ENCODE measurements at places on chromosomes 16 and 17.
A peak's percentile ranks its signal among the peaks of the same experiment; 100 is the strongest.

GRCh38 chr17:10737168-10737622 is 7.4 kb upstream of the TMEM220 start:
- no peak for DNase-seq

- no peak for DNase-seq
Observed at GRCh38 chr16:4945560-4946502, 8.9 kb upstream of the PPL start.

DNA sequence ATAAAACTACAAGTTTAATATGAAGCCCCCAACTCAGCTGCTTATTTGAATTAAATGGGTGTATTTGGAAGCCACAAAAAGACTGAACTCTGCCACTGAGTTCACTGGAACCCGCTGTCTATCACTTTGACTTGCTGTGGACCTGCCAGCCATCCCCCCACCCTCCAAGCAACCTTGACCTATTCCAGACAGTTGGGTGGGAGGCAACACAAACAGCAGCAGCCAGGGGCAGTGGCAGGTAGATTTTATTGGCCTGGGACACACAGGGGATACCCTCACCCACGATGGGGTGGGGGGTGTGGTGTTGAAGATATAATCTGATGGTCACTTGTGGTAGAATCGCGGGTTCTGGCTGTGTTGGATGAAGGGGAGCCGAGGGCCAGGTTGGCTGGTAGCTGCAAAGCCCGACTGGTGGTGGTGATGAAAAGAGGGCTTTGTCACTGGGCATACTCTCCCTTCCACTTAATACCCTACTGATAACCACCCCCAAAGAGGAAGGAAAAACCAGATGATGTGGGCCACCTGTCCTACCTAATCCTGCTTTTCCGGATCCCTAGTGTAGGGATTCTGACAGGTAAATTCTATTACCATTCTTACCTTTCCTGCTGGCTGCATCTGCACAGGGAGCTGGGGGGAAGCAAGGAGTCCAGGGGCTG is 2.6 kb downstream of the GPS2 start:
- DNase-seq = no peak

GRCh38 chr17:29614349-29615047 is 8.2 kb downstream of the CORO6 start:
- DNase-seq = no peak

DNA sequence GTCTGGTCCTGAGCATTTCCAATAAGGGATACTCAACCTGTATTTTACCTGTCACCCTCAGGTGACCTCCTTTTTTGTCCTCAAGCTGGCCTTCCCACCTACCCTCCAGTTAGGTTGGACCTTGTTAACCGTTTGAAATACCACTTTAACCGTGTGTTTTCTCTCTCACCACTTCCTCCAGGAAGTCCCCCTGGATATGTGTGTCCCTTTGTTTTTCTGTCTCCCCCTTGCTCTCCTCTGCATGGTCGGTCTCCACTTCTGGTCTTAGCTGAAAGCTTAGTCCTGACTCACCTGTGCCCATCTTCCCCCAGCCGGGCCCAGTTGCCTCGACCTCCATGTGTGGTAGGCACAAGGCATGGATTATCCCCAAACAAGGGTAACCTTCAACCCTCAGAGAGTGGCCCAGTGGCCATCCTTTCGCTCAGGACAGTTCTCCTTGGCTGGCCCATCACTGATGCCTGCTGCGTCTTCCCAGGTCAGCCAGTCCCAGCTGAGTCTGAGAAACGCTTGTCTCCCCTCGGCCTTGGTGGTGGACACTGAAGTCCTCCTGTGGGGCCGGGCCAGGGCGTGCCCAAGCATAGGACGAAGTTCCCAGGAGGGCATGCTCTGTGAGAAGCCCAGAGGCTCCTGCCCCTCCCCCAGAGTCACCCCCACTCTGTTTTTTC is 20.0 kb downstream of the LASP1 start:
- DNase-seq = no peak

- DNase-seq = no peak
Observed at GRCh38 chr17:57876023-57876865, 26.4 kb upstream of the MRPS23 start.

GRCh38 chr16:88692861-88693260 is 6.6 kb upstream of the SNAI3 start:
- no peak for DNase-seq

DNA sequence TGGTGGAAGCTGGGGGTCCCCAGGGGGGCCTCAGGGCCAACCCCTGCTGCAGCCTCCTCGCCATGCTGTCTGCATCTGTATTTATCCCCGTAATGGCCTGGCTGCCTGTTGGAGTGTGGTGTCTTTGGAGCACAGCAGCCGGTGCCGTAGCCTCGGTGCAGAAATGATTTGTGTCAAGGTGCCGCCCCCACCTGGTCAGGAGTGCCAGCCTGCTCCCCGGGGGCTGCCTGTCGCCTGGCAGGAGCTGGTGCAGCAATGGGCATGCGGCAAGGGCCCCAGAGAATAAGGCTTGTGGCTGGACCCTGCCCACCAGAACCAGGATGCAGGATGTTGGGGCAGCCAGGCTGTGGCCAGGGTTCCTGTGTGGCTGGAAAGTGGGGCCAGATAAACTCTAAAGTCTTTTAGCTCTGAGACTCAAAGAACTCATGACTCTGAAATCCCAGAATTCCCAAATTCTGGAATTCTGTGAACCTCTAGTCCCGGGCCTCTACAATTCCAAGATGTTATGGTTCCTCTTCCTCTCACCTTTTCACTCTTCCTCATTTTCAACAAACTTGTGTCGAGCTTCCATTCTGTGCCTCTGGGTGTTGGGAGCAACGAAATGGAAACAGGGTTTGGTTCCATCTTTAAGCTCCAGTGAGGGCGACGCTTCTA is 5.9 kb downstream of the CPNE2 start:
- no peak for DNase-seq

DNA sequence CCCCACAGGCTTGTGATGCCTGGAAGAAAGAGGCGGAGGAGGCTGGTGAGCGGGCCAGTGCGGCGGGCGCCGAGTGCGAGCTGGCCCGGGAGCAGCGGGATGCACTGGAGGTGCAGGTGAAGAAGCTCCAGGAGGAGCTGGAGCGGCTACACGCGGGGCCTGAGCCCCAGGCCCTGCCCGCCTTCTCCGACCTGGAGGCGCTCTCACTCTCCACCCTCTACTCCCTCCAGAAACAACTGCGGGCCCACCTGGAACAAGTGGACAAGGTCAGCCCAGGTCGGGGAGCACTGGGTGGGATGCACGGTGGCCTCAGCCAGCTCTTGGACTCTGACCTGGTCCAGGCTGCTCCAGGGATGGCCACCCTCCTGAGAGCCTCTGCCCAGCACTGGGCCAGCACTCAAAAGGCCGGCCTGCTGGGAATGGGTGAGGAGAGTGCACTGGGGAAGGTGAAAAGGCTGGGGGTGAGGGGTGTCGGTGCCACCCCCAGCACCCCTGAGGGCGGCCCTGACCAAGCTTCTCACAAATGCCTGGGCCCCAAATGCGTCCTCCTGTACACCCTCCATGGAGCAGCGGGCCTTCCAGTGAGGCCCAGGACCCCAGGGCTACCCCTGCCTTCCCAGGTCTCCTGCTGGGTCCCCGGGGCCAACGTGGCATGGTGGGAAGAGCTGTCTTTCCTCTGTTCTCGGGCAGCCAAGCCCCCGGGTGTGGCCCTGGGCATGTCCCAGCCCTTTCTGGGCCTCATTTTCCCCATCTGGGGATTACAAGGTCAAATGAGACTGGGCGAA is 20.8 kb downstream of the UNC13D start:
- DNase-seq = no peak

DNA sequence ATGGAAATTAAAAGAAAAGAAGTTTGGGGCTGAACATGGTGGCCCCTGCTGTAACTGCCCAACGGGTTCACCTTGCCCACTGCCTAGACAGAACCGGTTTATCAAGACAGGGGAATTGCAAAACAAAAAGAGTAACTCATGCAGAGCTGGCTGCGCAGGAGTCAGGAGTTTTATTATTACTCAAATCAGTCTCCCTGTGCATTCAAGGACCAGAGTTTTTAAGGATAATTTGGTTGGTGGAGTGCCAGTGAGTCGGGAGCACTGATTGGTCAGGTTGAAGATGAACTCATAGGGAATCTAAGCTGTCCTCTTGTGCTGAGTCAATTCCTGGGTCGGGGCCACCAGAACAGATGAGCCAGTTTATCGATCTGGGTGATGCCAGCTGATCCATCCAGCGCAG is 4.4 kb upstream of the SCPEP1 start:
- no peak for DNase-seq

GRCh38 chr16:84562174-84562815 is 55.6 kb downstream of the COTL1 start:
- no peak for DNase-seq

- no peak for DNase-seq
Observed at GRCh38 chr16:88655053-88655732, 4.3 kb upstream of the CYBA start.

- no peak for DNase-seq
Observed at GRCh38 chr16:81279392-81279791, 35.4 kb upstream of the GAN start.

DNA sequence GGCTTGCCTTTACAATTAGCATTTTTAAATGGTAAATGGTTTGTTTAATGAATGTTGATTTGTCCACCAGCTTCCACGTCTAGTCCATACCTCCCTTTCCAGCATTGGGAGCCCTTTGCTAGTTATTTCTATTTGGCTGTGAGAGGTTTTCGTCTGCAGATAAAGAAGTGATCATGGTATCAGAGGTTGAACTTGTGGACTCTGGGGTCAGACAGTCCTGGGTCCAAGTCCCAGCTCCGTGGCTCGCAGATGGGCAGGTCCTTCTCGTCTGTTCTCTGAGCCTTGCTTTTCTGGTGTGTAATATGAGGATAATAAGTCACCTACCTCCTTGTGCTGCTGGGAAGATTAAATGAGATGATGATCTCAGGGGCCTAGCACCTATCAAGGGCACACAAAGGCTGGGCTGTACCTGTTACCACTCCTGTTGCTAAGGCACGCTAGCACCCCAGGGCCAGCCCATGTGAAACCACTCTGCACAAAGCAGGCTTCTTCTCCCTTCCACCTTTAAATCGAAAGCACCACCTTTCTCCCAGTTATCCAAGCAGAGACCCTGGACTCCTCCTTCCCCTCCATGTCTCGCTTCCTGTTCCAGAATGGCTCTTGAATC is 103.9 kb downstream of the GNAO1 start:
- no peak for DNase-seq

- no peak for DNase-seq
Observed at GRCh38 chr17:6823011-6823442, 8.5 kb downstream of the TEKT1 start.

DNA sequence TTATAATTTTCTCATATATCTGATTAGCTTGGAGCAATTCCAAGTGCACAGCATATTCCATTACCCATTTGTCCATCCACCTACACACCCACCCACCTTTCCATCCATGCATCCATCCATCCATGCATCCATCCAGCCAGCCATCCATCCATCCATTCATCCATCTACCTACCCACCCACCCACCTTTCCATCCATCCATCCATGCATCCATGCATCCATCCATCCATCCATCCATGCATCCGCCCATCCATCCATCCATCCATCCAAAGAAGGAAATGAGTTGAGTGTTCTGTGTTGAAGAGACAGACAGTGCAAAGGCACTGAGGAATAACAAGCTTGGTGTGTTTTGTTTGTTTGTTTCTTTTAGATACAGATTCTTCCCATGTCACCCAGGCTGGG is 78.7 kb upstream of the FAM20A start:
- DNase-seq = no peak

- no peak for DNase-seq
Observed at GRCh38 chr16:31354394-31355291, at the start of gene ITGAX. ITGAX (plus strand) TSS chr16:31355176; CDS start chr16:31355255, 79 bp downstream.

GRCh38 chr16:81585785-81586184 is 141.2 kb downstream of the CMIP start:
- DNase-seq = no peak

DNA sequence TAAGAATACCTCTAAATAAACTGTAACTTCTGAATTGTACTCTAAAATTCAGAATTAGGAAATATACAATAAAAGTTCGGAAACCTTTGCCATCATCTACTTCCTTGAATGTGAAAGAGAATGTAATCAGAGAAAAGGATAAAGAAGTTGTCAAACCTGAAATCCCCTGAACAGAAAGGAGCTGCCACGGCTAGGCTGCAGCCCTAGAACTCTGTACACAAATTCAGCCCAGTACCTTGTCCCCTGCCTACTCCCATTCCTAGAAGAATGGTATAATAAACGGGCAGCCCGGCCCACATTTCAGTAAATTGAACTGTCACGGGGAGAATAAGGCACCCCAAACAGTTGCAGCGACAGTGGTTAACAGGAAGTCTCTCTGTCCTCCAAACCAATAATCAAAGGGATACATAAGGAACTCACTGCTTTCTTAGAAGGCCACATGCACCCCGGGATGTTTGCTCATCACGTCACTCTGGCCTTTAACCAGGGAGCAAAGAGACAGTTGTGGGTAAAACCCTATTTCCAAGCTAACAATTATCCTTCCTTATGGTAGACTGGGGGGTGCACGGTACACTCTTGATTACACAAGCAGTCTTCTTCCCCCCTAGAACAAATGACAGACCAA is 24.3 kb upstream of the RFFL start:
- DNase-seq = no peak

- DNase-seq = peak; percentile 70
Observed at GRCh38 chr16:22374311-22375116, at the start of gene CDR2. CDR2 (minus strand) TSS chr16:22374619; CDS start chr16:22374309, 310 bp downstream.

DNA sequence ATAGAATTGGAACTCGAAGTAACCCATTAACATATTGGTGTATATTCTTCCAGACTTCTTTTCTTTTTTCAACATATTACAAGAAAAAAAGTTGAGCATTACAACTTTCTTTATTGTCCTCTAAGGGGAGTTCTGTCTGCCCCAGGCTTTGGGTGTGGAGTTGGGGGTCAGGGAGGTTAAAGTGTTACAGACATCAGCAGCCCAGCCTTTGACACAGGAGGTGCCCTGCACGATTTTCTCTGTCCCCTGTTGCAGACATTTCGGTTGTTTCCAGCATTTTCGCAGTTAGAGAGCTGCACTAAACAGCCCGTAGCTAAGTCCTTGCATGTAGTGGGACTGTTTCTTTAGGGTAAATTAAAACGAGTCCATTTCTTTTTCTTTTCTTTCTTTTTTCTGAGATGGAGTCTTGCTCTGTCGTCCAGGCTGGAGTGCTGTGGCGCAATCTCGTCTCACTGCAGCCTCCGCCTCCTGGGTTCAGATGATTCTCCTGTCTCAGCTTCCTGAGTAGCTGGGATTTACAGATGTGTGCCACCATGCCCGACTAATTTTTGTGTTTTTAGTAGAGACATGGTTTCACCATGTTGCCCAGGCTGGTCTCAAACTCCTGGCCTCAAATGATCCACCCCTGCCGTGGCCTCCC is 13.4 kb upstream of the ADCY7 start:
- DNase-seq = no peak

GRCh38 chr16:7888411-7888810 is 555.8 kb downstream of the RBFOX1 start:
- DNase-seq = no peak

DNA sequence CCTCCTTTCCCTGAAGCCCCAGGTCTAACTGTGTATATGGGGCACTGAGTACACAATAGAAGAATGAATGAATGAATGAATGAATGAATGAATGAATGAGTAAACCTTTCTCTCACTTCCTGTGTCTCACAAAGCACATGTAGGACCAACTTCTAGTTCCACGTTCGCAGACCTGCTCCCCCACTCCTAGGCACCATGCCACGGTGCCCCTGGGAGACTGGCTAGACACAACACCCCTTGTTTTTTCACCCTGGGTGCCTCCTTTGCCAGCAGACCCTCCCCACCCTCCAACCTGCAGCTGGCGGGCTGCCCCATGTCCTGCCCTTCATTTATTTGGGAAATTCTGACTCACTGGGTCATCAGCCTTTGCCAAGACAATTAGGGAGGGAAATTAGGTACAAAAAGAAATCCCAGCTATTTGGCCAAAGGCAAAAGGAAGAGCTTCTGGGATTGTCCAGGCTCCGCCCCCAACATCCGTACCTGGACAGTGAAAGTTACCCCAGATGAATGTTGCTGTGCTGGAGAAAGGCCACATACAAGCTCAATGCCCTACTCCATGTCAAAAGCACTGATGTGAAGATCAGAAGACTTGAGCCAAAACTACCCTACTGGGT is 7.7 kb downstream of the CES1 start:
- no peak for DNase-seq

Measured in cortex of kidney (tissue), 1 donor.